ENCODE measurements at places on chromosomes 2 and 18.

DNA sequence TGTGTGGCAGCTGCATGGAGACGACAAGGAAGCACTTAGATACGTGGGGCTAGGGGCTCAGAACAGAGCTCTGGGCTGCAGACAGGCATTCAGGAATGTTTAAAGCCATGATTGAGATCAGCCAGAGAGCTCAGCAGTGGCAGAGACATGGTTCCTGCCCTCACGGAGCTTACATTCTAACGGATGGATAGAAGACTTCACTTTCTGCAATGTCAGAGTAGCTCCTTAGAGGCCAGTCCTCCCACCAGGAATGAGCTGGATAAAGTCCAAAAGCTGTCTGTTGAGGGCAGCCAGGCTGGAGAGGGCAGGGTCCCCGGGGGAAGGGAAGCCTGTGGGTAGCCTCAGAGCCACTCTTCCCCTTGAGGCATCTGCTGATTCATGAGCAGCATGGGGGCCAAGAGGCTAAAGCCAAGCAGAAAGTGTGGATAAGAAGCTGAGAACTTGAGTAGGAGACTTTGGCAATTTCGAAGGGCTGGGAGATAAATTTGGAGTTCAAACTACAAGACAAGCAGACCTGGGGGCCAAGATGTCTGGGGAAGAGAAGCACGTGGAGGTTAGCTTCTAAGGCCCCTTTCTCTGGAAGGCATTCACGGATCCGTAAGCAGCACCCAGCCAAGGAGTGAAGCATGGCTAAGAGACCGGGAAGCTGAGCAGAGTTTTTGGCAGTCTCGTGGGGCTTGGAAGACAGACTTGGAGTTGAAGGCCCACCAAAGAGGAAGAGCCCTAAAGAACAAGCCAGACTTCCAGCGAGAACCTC lies 9.7 kb upstream of the CIB4 start:
- peak; percentile 42 for DNase-seq

- no peak for DNase-seq
These were observed 423.1 kb upstream of the POU3F3 start for GRCh38 chr2:104430852-104431251.

DNA sequence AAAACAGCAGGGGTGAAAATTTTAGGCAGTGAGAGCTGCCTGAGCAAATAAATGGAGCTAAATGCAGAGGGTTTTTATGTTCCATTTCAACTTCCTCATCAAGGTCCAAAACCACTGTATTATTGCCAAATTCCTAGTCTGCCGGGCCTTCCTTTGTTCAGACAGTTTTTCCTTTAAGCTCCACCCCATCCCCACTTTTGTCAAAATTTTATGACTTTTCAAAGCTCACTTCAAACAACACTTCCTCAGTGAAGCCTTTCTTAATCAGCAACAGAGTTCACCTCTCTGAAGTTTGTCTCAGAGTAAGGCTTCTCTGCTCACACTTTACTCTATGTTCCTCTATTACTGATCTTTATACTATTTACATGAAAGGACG lies 81.3 kb downstream of the CERKL start:
- DNase-seq: no peak

GRCh38 chr2:40625849-40626248 lies 174.0 kb upstream of the SLC8A1 start:
- DNase-seq: no peak

DNA sequence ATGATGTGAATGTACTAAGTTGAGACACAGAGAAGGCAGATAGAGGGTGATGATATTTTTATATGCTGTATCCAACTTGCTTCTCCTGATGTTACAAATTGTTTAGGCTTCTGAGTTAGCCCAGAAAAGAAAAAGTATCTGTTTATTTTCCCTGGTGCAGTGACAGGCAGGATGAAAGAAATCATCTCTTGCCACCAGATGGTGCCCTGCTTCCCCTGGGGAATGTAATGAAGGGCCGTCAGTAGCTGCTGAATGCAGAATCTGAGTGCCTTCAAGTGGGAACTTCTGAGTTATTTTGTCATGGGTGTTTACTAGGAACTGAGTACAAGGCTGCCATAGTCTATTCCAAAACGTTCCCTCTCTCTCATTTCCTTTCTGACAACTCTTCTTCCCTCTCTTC lies 525.6 kb downstream of the MBD2 start:
- DNase-seq: no peak
